ENCODE measurements at places on chromosomes 7 and 10. TPM values are rescaled to one million over a fixed set of nuclear protein-coding genes. Genes with fewer than 3 reads are reported as not detected.
A peak's percentile ranks its signal among the peaks of the same experiment; 100 is the strongest.

GRCh38 chr7:12796397-12797127 is 109.1 kb downstream of the ARL4A start:
- no peak for DNase-seq

DNA sequence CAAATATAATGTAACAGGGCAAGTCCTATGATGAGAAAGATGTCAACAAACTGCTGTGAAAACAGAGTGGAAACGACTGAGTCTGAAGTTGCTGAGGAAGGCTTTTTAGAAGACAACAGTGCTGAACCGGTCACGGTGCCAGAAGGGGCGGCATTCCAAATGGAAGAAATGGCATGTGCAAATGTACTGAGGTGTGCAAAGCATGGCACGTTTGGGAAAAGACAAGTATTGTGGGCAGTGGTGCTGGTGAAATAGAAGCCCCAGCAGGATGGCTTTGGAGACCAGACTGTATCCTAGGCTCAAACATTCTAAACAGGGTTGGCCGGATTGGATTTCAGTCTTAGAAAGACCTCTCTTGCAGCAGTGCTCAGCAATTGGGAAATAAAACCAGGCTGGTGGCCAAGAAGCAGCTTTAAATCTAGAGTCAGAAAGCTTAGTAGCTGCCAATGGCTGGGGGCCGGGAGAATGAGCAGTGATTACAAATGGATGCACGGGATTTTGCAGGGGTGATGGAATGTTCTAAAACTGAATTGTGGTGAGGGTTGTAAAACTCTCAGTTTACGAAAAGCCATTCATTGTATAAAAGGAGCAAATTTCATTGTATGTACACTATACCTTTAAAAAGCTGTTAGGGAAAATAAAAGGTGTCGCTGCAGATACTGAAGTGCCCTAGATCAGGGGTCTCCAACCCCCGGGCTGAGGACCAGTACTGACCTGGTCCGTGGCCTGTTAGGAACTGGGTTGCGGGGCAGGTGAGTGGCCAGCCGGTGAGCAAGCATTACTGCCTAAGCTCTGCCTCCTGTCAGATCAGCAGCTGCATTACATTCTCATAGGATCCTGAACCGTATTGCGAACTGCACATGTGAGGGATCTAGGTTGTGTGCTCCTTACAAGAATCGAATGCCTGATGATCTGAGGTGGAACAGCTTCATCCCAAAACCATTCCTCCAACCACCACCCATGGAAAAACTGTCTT is 141.6 kb downstream of the HIBADH start:
- DNase-seq, result no peak

DNA sequence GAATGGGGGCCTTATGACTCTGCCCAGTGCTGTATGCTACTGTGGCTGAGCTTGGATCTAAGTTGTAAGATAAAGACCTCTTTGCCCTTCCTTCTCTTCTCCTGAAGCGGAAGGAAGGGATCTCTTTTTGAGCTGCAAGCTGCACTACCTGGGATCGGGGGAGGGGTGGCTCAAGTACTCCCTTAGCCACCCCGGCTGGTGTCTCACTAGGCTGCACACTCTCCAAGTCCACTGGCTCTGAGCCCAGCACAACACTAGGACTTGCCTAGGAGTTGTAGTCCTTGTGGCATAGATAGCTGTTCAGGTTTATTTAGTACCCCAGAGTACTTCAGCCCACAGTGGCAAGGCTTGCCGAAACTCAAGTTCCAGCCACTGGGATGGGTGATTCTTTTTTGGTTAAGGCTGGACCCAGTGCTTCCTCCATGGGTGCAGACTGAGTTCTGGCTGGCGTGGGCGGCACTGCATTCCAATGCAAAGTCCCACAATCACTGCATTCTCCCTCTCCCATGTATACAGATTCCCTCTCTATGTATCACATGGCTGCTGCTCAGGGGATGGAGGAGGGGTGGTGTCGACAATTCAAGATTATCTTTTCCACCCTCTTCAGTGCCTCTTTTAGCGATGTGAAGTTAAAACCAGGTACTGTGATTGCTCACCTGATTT is 76.2 kb upstream of the SLC25A13 start:
- no peak for DNase-seq

DNA sequence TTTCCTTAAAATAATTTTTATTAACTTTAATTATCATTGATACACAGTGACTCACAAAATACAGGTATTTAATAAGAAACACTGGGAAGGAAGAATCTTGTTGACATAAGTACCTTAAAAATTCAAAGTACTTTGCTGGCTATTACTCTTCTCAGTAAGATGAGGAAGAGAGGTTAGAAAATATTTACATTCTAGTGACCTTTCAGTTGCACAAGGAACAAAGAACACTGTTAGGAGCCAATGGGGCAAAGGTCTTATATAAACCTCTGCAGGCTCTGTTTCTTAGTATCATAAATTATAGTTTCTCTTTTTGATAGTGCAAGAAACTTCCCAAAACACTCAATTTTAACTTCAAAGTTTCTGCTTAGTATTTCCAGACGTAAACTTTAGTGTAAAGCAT is 4.8 kb upstream of the TAX1BP1 start:
- no peak for DNase-seq

GRCh38 chr7:25951414-25952260 is 200.4 kb upstream of the NFE2L3 start:
- DNase-seq, result no peak

- DNase-seq, result peak; percentile 49
These were observed 44.3 kb downstream of the PFKP start for GRCh38 chr10:3111621-3112163.

DNA sequence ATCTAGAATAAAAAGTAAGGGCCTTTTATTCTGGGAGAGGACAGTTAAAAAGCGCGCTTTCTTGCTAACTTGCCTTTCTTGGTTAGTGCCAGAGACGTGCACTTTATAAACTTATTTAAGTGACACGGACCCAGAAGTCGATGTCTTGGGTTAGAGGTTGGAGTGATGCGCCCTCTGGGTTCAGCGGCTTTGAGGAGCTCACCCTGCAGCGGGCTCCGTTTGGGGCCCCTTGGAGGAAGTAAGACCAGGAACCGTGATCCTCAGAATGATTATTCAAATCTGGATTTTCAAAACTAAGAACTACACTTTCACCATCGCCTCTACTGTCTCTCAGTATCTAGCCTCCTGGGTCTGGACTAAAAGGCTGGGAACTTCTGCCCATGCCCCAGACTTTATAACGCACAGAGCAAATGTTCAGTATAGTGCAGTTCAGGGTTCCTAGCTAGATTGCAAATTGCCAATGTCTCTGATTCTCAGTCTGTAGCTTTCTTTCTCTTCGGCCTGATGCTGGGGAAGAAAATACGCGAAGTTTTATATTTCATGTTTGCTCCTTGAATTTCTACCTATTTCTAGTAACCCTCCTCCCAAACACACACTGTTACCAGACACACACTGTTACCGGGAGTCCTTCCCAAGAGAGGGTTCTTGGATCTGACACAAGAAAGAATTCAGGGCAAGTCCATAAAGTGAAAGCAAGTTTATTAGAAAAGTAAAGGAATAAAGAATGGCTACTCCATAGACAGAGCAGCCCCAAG is 18.6 kb upstream of the SMO start:
- DNase-seq, result no peak

GRCh38 chr7:39353615-39354376 is 212.4 kb upstream of the YAE1 start:
- peak; percentile 41 for DNase-seq

DNA sequence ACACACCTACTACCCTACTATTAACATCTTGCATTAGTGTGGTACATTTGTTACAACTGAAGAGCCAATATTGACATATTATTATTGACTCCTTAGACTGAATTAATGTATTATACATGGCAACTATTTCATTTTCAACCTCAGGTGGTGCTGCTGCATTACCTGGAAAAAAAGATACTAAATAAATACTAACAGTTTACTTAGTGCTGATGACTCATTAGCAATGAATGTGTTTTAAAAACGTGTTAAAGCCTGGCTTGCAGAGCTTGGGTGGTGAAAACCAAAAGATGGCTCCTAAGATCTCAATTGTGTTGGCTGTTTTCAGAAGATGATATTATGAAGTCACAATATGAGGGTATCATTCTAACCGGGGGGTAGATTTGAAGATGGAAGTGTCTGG is 34.8 kb downstream of the CFAP43 start:
- peak; percentile 12 for DNase-seq

DNA sequence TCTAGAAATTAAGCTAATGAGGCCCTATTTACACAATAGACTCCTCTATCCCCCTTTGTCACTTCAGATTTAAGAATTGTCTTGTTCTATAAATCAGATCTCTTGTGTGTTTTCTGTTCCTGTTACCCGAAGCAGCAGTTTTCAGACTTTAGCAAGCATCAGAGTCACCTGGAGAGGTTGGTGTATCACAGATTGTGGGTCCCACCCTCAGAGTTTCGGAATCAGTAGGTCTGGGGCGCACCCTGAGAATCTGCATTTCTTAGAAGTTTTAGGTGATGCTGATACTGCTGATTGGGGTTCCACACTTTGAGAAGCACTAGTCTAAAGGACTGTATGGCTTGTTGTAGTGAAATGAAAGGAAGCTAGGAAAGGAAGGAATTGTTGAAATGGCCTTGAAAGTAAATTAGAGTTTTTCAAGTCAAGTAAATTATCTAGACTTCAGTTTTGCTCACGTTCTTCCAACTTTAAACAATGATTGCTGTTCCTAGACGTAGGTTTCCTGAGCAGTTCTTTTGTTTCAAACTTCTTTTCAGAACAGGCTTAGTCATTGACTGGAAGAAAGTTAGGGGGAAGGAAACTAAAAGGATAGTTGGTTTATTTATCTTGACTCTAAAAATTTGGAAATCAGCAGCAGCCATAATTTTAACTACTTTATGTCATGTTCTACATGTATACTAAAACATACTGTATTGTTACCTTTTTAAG is 15.7 kb downstream of the BPGM start:
- DNase-seq, result no peak

DNA sequence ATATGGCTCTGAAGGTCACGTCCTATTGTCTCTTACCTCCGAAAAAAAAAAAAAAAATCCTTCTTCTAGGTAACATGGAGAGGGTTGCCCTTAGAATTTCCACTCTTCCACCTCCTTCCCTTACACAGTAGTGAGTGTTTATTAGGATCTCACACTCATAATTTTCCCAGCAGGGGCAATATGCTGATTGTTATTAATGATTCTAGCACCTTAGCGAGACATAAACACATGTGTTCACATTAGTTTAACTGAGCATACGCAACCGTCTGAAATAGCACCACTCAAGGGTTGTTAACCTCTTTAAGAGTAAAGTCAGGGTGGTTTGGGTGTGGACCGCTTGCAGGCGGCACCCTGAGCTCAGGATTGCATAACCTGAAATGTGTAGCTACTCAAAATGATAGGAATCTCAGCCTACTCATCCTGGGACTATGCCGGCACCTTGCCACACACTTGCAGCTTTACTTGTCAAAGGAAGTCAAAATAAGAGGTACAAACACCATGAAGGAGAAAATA is 52.2 kb downstream of the CPEB3 start:
- DNase-seq, result no peak

DNA sequence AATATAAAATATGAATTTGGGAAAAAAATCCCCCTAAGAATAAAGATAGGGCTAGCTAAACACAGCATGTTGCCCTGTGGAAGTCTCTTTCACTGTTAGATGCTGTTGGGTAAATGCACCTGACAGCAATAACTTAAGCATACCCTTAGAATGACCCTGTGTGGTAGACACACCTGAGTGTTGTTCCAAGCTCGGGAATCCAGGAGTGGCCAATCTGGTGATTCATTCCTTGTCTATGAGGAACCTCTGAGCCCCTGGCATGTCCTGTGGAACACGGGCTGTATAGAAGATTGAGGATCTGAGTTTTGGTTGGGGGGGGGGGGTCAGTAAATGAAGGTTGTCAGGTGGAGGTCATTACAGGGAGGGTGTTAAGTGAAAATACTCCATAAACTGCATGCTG is 730.0 kb upstream of the IGFBP3 start:
- peak; percentile 70 for DNase-seq

DNA sequence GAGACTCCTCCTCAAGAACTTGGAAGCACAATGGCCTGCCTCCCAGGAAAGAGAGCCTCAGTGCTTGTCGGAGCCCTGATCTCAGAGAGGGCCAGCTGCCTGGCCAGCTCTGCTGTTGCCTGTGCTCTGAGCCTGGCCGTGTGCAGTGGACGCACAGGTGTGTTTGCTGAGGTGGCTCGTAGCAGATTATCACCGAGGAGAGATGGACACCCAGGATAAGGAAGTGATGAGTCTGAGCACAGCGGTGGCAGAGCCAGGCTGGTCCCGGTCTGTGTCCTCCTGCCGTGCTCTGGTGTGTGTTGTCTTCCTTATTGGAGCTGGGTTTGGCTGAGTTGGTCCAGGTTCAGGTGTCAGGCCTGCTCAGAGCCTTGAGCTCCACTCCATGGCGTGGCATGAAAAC is 208.5 kb downstream of the EBF3 start:
- DNase-seq, result no peak

DNA sequence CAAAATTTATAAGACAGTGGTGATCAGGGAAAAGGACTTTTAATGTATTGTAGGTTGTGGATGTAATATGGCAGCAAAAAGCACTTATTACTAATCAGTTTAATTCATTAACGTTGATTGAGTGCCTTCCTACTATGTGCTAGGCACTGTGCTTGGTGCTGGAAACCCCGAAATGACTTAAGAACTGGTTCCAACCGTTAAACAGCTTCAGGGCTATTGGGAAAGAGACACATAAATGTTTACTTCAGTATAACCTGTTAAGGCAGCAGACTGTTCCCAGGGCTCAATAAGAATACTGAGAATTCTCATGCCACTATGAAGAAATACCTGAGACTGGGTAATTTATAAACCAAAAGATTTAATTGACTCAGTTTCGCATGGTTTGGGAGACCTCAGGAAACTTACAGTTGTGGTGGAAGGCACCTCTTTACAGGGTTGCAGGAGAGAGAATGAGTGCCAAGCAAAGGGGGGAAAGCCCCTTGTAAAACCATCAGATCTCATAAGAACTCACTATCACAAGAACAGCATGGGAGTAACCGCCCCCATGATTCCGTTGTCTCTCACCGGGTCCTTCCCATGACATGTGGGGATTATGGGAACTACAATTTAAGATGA is 1.1 kb upstream of the SLC25A13 start:
- DNase-seq, result no peak

GRCh38 chr10:103454026-103454425 is 1.9 kb upstream of the CALHM2 start:
- DNase-seq, result no peak

DNA sequence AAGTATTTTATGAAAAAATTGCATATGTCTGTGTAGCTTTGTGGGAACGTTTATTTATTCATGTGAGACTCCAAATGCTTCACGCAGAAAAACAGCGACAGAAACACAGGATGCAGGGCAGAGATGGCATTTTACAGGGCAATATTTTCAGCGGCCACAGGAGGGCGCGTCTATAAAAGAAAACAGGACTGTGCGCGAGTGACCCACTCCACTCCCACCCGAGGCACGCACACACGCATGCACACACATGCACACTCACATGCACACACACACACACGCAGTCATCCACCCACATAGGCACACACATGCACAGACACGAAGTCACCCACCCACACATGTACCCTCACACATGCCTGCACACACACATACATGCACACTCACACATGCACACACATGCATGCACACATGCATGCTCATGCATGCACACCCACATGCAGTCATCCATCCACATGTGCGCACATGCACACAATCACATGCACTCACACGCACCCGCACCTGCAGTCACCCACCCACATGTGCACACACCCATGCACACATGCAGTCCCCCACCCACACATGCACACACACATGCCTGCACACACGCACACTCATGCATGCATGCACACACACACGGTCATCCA is 96.3 kb downstream of the DNAJB6 start:
- DNase-seq, result no peak

SPDYE5 gene
- total RNA-seq, result not detected

SFRP5 gene
- not detected for total RNA-seq

GIMAP4 gene
- 0.13 TPM for total RNA-seq

RAB19 gene
- 6.4 TPM for total RNA-seq

FFAR4 gene
- not detected for total RNA-seq

PROSER2 gene
- total RNA-seq, result 58.8 TPM

VAX1 gene
- not detected for total RNA-seq

ARF5 gene
- total RNA-seq, result 355 TPM

Data from kidney epithelial cell (primary cell).